Activated naive CD4-positive, alpha-beta T cell (primary cell): ENCODE measurements at places on chromosomes 11 and 22.
A peak's percentile ranks its signal among the peaks of the same experiment; 100 is the strongest.

- no peak for DNase-seq
Observed at GRCh38 chr22:42430528-42431125, 1.6 kb downstream of the NFAM1 start.

- DNase-seq, result no peak
Observed at GRCh38 chr11:8228231-8228630, 35.4 kb downstream of the LMO1 start.

DNA sequence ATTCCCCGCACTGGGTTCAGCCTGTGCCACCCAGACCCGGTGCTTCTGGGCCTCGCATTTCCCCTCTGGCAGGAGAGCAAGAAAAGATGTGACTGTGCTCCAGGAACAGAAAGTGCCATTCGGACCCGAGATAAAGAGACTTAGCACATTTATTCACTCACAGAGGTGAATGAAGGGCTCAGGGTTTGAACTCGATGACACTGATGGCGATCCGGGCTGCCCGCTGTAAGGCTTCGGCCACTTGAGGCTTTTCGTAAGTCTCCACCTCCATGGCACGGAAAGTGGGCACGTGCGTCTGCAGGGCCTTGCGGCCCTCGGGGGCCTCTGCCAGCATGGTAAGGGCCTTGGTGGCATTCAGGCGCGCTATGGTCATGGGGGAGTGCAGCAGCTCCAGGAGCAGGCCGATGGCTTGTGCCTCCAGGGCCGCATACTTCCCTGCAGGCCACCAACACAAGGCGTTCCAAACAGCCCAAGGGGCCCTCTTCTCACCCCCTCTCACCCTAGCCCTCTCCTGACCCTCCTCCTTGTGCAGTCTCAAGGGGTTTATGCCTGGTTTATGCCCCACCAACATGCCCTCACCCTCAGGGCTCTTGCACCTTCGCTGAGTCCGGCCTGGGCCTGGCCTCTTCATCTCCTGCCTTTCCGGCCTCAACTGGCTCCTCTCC is 10.9 kb upstream of the GNAZ start:
- no peak for DNase-seq

GRCh38 chr22:25161017-25161915 is 38.4 kb upstream of the CRYBB3 start:
- DNase-seq, result no peak

DNA sequence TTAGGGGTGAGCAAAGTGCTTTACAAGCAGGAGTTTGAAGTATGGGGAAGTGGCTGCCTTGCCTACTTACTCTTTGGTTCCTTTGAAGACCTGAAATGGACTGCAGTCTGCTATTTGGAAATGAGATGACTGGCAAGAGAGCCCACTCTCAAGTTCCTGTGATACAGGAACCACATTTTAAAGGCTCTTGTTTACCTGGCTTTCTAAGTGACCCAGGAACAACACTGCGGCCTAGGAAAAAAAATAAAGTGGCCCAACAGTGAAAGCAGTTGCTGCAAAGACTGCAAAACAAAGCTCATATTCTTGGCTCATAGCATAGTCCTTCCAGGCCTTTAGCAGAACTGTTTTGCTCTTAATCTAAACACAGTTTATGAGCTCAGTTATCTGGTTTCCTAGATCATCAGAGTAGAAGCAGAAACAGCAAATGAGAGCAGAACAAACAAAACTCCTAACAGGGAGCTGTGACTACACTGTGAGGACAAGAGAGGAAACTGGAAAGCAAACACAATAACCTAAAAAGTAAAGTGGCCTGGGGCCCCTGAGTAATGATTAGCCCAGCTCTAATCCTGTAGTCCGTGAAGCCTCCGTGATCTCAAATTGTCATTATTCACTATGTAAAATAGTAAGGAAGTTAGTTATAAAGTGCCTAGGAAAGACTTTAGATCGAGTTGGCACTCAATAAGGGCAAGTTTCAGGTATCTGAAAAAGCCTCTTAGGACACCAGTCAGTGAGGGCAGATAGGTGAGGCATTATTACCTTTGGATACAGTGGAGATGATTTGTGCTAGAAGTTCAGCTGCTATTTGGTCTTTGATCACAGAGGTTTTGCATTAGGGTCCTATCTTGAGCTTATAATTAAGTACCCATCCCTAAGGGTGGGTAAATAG is 11.5 kb downstream of the CCDC117 start:
- no peak for DNase-seq

DNA sequence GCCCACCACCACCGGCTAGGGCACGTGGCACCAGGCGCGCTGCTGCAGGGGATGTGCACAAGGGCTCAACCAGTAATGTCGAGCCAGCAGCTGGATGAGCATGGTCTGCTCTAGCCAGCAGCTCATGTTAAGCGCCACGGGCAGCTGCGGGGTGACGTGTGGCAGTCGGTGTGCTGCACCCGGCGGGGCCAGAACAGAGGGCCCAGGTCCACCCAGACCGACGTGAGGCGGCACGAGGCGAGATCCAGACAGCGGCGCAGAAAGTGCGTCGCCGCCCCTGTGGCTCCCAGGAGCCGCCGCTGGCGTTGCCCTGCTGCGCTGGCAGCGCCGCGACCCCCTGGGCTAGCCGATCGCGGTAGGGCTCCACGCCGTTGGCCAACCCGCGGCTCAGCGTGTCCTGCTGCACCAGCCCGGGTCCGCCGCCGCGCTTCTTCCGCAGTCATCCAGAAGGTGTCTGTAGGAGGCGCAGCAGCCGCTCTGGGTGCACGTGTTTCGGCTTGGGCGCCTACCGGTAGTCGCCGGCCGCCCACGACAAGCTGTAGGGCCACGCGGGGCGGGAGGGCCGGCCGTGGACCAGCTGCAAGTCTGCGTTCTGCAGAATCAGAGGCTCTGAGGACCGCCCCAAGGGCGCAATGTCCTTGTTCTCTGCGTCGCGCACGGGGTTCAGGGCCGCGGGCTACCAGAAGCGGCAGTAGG is 4.6 kb upstream of the GALR3 start:
- DNase-seq, result peak; percentile 19
